NCI-H2107 (cell line): ENCODE measurements at places on chromosomes 16 and 17.

GRCh38 chr16:26987597-26988010 is 79.1 kb upstream of the C16orf82 start:
- no peak for DNase-seq

- no peak for DNase-seq
Measured at GRCh38 chr17:68676856-68677255, 75.7 kb upstream of the FAM20A start.

- no peak for DNase-seq
Measured at GRCh38 chr16:86990451-86990850, 326.7 kb downstream of the C16orf95 start.

DNA sequence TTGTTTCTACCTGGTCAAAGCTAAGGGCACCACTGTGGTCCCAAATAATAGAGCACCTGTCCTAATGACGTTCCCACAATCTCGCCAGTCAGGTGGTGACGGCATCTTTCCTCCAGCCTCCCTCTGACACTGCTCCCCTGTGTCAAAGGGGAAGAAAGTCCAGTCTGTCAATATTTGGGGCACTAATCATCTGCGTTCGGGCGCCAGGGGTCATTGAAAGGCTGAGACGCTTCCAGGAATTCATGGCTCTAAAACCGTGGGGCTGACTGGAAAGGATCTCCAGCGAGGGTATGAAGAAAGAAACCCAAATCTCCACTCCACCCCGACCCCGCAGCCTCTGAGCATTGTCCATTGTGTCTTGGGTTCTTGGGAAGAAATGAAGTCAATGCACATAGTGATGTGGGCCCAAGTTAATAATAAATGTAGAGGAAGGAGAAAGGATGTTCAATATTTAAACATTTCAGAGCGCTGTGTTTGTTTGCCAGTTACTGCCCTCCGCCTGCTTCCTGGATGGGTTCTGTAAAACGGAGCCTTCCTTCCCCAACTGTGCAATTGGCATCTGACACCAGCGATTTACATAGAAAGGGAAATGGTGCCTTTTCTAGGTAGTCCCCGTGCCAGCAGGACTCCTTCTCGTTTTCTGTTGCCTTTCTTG is 103.2 kb downstream of the SOCS1 start:
- no peak for DNase-seq

DNA sequence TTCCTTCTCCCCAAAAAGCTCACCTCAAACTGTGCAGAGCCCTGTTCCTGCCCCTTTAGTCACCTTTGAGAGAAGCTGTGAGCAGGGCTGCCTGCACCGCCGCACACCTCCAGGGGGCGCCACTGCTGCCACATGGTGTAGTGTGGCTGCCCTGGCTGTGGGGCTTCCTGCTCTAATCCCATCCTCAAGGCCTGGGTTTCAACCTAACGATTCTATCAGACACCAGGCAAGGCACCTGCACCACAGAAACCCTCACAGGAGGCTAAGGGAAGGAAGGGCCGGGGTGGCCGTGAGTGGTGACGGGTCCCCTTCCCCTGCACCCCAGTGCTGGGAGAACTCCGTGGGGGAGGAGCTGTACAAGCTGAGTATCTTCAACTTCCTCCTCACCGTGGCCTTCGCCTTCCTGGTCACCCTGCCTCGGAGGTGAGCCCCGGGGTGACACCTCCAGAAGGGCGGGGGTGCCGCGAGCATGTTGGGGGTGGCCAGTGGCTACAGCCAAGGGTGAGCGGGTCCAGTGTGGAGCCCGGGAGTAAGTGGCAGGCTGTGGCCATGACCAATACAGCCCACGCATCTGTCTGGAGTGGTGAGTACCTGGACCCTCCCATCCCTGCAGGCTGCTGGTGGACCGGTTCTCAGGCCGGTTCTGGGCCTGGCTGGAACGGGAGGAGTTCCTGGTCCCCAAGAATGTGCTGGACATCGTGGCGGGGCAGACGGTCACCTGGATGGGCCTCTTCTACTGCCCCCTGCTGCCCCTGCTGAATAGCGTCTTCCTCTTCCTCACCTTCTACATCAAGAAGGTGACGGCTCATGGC is 7.0 kb downstream of the TMC8 start:
- DNase-seq, result no peak

- no peak for DNase-seq
Measured at GRCh38 chr16:84026606-84027005, 16.0 kb downstream of the SLC38A8 start.

DNA sequence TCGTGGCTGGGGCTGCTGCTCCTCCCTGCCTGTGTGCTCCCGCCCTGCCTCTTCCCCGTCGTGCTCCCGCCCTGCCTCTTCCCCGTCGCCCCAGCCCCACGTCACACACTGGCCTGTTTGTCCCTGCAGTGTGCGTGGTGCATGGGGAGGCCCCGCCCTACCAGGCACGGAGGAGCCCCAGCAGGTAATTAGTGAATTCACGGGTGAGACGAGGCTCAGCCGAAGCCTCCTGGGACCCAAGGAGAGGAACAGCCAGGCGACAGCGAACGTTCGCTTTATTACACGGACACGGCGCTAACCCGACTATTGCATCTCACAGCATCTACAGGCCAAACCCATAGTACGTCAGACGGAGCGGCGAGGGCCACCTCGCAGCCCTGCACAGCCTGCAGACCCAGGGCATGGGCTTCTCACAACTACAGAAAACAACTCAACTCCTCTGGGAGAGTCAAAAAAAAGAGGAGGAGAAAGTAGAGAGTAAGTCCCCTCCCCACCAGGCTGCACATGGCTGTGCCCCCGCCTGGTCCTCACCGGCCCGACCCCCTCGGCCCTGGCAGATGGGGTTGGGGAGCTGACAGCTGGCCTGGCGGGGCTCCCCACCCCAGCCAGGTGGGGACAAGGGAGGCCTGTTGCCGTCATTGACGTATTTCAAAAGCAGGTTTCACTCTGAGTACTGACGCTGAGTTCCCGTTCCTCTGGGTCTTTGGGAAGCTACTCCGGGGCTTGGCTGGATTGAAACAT is 4.3 kb upstream of the PABPN1L start:
- DNase-seq, result no peak
